ENCODE measurements at places on chromosomes 13 and 19.

DNA sequence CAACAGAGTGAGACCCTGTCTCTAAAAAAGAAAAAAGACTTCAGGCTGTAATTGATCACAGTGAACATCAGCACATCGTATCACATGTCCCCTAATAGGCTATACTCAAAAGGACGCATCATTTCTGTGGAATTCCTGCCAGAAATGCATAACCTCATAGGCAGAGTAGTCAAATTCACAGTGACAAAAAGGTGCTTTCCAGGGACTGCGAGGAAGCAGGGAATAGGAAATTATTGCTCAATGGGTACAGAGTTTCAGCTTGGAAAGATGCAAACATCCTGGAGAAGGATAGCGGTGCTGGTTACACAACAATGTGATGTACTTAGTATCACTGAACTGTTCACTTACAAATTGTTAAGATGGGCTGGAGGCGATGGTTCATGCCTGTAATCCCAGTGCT is 41.1 kb upstream of the MRI1 start:
- DNase-seq, result no peak

GRCh38 chr19:30171795-30172612 is 200.2 kb upstream of the ZNF536 start:
- no peak for DNase-seq

DNA sequence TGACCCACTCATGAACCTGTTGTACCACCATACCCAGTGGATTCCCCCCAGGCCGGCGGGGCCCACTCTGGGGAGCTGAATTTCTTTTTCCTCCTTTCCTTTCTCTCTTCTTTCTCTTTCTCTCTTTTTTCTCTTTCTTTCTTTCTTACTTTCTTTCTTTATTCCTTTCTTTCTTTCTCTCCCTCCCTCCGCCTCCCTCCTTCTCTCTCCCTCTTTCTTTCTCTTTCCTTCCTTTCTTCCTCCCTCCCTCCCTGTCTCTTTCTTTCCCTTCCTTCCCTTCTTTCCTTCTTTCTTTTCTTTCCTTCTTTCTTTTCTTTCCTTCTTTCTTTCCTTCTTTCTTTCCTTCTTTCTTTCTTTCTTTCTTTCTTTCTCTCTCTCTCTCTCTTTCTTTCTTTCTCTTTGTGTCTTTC is 327.7 kb downstream of the ZNF536 start:
- DNase-seq, result no peak

DNA sequence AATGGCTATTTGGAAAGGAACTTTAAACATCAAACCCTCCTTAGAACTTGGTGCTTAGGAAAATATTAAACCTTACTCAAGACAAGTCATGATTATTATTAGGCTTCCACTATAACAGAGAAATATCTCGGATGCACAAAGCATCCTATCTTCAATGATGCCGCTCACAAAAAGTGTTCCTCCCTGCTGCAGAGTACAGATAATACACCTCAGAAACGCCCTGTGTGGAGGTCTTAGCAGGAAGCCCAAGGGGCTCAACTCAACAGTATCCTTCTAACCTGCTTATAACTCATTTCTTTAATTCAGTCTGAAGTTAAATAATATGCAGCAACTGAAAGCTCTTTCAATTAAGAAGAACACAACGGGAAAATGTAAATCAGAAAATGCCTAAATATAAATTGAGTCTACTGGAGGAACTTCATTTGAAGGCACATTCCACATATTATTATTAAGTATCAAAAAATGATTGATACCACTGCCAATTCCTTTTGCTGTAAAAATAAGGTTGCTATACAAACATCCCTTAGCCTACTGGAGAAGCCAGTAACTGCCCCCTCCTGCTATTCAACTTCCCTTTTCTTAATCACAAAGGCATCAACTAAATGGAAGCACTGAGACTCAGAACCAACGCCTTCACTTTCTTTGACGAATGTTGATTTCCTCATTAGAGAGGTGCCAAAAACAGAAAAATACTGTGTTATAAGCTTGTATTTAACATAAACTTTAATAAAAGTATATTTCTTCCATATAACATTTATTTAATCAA is 12.0 kb downstream of the ELF1 start:
- no peak for DNase-seq

DNA sequence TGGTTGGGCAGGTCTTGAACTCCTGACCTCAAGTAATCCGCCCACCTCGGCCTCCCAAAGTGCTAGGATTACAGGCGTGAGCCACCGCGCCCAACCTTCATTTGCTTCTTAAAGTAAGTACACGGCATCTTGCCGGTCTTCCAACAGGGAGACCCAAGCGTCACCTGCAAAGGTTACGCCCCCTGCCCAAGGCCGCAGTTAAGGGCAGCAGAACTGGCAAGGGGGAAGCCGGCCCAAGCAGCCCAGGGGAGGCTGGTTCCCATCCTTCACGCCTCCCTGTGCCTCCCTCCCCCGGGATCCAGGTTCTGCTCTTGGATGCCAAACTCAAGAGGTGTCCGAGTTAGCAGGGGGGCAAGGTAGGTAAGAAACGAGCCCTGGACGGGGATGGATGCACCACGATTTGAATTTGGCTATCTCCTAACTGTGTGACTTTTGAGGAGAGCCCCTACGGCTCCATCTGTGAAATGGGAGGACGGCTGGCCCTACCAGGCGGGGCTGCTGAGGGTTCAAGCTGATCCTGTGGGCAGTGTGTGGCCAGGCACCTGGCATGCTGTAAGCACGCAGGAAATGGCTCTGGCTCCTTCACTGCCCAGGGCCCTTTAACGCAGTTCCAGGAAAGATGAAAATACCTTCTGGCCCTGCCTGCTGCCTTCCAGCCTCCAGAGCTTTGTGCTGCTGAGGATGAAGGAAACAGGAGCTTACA is 9.0 kb downstream of the RFX1 start:
- DNase-seq, result no peak

- DNase-seq, result no peak
Observed at GRCh38 chr13:100855151-100855550, 180.6 kb upstream of the TMTC4 start.

- no peak for DNase-seq
Observed at GRCh38 chr13:59501004-59501403, 662.7 kb downstream of the DIAPH3 start.

- DNase-seq, result no peak
Observed at GRCh38 chr19:10566658-10567410, 1.0 kb upstream of the KRI1 start.

- no peak for DNase-seq
Observed at GRCh38 chr19:28574212-28574611, 638.7 kb downstream of the UQCRFS1 start.

DNA sequence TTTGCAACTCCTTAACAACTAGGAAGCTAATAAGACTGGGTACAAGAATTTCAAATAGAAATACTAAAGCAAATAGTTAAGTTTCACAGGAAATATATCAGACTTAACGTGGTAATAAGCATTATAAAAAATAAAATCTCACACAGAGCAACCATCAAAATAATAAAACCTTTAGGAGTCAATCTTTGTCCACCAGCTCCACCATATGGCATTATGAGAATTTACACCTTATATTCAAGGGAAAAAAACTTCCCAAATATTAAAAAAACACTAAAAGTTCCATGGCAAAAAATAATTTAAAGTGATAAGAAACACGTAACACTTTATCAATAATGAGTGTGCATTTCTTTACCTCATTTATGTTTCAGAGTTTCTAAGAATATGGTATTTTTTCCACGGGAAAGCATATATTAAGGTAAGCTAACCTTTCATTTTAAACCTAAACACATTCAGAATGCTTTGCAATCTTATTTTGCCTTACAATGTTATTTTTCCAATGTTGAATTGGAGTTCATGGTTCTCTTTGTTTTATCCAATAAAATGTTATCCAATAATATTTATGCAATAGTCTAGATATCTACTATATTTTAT is 423.2 kb upstream of the SGCG start:
- DNase-seq, result peak; percentile 45

DNA sequence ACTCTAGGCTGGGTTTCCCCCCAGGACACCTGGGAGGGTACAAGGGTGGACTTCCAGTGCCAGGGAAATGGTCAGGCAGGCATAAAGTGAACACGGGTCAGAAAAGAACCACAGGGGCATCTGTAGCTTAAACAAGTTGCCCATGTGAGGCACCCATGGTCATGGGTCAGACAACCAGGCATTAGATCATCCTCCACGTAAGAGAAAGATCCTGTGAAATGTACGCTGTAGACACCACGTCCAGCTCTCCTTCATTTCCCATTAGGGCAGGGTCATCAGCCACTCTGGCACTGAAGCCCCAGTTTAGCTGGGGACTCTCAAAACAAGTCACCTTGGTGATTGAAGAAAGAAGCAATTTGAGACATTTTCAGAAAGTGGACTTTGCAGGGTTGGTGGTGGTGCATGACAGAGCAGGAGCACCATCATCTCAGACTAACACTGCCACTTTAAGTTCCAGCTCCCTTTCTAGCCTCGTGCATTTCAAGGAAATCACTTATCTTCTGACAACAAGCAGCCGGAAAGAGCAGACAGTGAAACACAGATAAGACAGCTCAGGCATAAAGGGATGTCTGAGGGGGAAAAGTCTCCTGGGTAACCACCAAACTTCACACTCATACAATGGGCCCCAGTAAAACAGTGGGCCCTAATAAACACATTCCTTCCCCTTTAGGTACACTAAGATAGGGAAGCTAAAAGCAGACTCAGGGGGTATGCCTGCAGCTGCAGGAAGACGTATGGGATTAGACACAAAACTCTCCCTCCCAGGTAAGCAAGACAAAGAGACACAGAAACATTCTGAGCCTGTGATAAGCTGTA is 16.1 kb upstream of the SIGLEC6 start:
- DNase-seq, result no peak

DNA sequence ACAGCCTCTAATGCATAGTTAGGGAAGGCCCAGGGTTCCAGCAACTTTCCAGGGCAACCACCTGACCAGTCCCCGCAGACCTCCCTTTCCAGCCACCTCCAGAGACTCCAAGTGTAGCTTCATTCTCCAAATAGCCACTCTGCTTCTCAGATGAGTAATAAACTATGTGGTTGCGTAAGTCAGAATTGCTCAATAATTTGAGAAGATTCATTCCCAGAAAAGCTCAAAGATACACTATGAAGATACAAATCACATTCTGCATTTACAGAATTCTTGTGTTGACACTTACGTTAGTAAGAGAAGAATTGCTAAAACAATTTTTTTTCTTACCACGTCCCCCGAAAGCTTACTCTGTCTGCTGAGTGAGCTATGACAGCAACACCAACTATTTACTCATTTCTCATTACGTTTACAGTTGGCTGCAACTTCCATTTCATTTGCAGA is 8.2 kb upstream of the LATS2 start:
- no peak for DNase-seq

DNA sequence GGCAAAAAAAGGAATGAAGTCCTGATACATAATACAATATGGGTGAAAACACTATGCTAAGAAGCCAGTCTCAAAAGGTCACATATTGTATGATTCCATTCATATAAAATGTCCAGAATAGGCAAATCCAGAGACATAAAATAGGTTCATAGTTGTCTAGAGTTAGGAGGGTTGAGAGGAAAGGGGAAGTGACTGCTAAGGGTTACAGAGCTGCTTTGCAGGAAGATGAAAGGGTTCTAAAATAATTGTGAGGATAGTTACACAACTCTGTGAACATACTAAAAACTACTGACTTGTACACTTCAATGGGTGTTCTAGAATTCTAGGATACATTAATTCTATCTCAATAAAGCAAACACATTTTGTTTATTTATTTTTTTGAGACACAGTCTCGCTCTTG is 25.7 kb downstream of the CAB39L start:
- no peak for DNase-seq

DNA sequence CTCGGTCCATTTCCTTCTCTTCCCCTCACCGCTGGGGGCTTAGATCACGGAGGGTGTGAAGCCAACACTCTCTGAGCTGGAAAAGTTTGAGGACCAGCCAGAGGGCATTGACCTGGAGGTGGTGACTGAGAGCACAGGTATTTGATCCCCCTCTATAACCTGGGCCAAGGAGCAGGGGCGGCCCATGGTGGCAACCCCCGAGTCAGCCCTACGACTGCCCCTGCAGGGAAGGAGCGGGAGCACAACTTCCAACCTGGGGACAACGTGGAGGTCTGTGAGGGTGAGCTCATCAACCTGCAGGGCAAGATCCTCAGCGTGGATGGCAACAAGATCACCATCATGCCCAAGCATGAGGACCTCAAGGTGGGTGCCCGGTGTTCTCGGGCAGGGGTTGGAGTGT is 11.6 kb upstream of the TIMM50 start:
- DNase-seq, result no peak

DNA sequence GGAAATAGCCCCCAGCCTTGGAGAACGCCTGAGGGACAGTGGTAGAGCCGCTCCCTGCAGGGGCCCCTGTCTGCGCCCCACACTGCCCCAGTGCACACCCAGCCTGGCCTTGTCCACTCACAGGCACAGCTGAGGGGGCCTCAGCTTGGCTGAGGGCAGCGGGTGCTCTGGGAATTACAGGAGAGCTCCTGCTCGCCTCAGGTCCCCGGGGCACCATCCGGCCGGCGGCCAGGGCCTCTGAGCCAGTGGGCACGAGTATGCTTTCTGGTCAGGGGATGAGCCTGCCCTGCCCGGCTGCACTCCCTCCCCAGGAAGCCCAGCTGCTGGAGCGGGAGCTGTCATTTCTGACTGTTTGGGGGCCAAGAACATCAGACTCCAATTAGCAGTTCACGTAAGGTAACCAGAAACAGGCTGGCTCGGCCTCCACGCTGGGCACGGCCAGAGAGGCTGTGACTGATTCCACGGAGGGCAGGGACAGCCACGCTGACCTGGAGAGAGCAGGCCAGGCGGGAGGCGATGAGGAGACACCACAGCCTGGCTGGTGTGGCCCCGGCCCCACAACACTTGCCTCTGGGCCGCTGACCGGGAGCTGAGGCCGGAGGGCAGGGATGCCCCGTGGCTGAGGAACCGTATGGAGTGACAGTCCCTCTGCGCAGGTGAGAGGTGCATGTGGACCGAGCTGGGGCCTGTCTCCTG is 15.4 kb downstream of the CEBPG start:
- no peak for DNase-seq

- no peak for DNase-seq
Observed at GRCh38 chr13:43786472-43786765, 353 bp downstream of the ENOX1 start.

GRCh38 chr19:44525721-44526430 is 3.6 kb downstream of the CEACAM20 start:
- no peak for DNase-seq

GRCh38 chr13:111166882-111167675 is 52.0 kb downstream of the ARHGEF7 start:
- no peak for DNase-seq

DNA sequence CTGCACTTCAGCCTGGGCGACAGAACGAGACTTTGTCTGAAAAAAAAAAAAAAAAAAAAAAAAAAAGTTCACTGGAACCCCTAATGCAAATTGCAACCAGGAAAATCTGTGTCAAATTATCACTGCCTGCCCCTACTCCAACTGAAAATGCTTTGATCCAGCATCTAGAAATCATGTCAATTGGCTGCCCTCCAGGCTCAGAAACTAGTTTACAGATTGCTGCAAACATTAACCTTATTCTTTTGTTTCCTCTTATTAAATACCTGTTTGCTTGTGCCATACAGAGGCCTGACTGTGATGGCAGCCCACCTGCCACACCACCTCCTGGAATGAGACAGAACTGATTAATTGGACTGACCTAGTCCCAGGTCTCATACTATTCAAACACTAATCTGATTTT is 18.6 kb upstream of the AKT2 start:
- no peak for DNase-seq

Data from NCI-H526 treated with DMSO at 0.1 percent for 48 hours (cell line).